ENCODE measurements at places on chromosomes 7 and 10. TPM values are rescaled to one million over a fixed set of nuclear protein-coding genes. Genes with fewer than 3 reads are reported as not detected.

Gene SPDYE3
- not detected for total RNA-seq

Gene UPK3BL2
- 1.4 TPM for total RNA-seq

Gene HOXA2
- not detected for total RNA-seq

Gene CCL24
- total RNA-seq = not detected

Gene ZNF727
- total RNA-seq = 0.47 TPM

Gene FGFBP3
- total RNA-seq = 29.8 TPM

Gene SLC39A12
- 2.2 TPM for total RNA-seq

Gene KIF11
- total RNA-seq = 7.3 TPM

Gene LLCFC1
- total RNA-seq = not detected

Gene DPCD
- 12.5 TPM for total RNA-seq

Gene SRGN
- 24.8 TPM for total RNA-seq

Gene NEUROG3
- total RNA-seq = not detected

Gene ZCWPW1
- total RNA-seq = 4.2 TPM

Gene SORCS1
- 40.6 TPM for total RNA-seq

Gene ZNF25
- total RNA-seq = 66.8 TPM

Gene MASTL
- 9.7 TPM for total RNA-seq

Gene VAX1
- 1.2 TPM for total RNA-seq

Gene CRHR2
- total RNA-seq = 1.1 TPM

Gene ANKRD2
- total RNA-seq = not detected

Gene OR2A5
- total RNA-seq = not detected

Gene SEM1
- total RNA-seq = 22.0 TPM

Gene HHEX
- 1.6 TPM for total RNA-seq

Gene NME8
- not detected for total RNA-seq

Gene SEMA3D
- 4.4 TPM for total RNA-seq

Gene CYTH3
- 35.6 TPM for total RNA-seq

Gene MRLN
- total RNA-seq = not detected

Gene FAM25G
- not detected for total RNA-seq

Gene SMO
- 8.7 TPM for total RNA-seq

Gene TCERG1L
- total RNA-seq = 1.6 TPM

Gene NUTM2E
- total RNA-seq = 0.78 TPM

Gene LRRC17
- total RNA-seq = 27.0 TPM

Gene ZNF365
- 29.6 TPM for total RNA-seq

Gene PHKG1
- total RNA-seq = 3.6 TPM

Gene PPP3CB
- total RNA-seq = 122 TPM

Gene ADCY1
- total RNA-seq = 226 TPM

Gene PRLHR
- 4.1 TPM for total RNA-seq

Gene SORBS1
- total RNA-seq = 123 TPM

Gene ACTL6B
- total RNA-seq = 109 TPM

Gene WDFY4
- total RNA-seq = 0.94 TPM

Gene A1CF
- not detected for total RNA-seq

Gene CDK5
- total RNA-seq = 37.3 TPM

Gene AKR1C8
- 0.78 TPM for total RNA-seq

Gene LARP4B
- 29.5 TPM for total RNA-seq

Gene CALHM2
- 3.1 TPM for total RNA-seq

Gene TDRD1
- under 0.01 TPM for total RNA-seq

Gene ADAM22
- total RNA-seq = 90.6 TPM

Gene CAMK2B
- total RNA-seq = 96.1 TPM

Gene SLC29A4
- 16.1 TPM for total RNA-seq

Gene CYP2C19
- total RNA-seq = 0.16 TPM

Gene WEE2
- 0.16 TPM for total RNA-seq

Gene SPDYE2
- total RNA-seq = not detected

Gene CALCR
- total RNA-seq = not detected

Measured in occipital lobe (tissue), 3 donors.